Skin of body (tissue), 3 donors: ENCODE measurements at places on chromosomes 11 and 22.

DNA sequence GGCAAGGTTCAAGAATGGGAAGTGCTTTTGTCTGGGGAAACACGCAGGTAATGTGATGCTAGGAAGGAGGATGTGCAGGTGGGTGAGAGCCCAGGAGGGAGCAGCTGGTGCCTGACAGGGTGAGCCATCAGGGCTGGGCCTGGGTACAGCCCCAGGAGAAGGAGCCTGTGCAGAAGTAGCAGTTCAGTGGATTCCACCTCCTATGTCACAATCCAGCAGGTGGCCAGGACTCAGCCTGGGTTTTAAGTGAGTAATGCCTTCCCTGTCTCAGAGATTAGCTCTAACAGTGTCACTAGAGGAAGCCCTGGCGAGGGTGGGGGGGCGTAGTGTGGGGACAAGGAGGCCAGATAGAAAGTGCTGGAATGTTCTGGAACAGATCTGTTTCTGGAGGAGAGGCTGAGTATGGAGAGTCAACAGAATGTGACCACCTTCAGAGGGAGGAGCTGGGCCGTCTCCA, 8.1 kb downstream of the RIC8A start:
- no peak for DNase-seq

GRCh38 chr11:42972741-42973140, 339.1 kb upstream of the API5 start:
- DNase-seq = no peak

DNA sequence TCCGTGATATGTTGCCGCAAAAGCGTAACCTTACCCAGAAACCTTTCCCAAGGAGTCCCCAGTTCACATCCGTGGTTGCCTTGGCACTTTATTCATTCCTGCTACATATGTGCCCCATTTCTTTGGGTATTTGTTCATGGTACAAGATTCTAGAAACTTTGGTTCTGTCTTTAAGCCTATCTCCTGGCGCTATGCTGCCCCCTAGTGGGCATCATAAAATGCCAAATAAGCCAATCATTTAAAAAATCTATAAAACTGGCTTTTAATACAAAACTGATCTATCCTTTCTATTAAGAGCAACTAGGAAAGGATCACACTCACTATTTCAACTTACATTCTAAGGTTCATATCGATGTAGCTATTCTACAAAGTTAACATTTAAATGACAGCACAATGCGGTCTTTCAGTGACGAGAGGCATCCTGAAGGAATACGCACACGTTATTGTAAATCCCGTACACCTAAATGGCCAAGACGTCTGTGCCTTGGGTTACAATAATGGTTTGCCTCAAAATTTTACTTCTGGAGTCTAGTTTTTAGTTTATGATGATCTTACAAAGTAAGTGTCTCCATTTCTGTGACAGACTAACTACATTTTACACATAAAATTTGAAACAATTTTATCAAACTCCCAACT, 16.2 kb downstream of the PIWIL3 start:
- DNase-seq = peak; percentile 12

GRCh38 chr11:11425806-11426205, 72.8 kb upstream of the CSNK2A3 start:
- peak; percentile 29 for DNase-seq

- no peak for DNase-seq
Observed at GRCh38 chr11:95140397-95141033, 50.9 kb downstream of the ENDOD1 start.

- DNase-seq = no peak
Observed at GRCh38 chr22:47817380-47817779, 1054.9 kb downstream of the TBC1D22A start.

DNA sequence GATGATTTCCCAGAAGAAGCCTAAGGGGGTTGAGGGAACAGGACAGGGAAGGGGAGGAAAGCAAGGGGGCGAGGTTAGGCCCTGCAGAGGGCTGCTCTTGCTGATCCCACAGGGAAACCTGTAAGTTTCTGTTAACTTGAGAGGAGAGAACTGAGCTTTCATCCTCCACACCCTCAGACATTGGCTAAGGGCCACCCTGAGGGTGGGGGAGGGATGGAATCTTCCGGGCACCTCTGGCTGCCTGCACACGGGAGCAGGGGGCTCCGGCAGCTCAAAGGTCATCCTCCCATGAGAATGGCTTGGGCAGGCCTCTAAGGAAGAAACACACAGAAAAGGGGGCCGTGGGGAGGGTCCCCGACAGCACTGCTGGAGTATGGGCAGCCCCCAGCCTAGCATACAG, 108.1 kb downstream of the TSPAN18 start:
- no peak for DNase-seq
